T-cell (primary cell): ENCODE measurements at places on chromosomes 3 and 15. TPM values are rescaled to one million over a fixed set of nuclear protein-coding genes. Genes with fewer than 3 reads are reported as not detected.

PYGO1 gene
- 0.10 TPM for total RNA-seq

MITF gene
- total RNA-seq, result not detected

MEX3B gene
- total RNA-seq, result 1.6 TPM

DCLK3 gene
- total RNA-seq, result not detected
